CD4-positive, alpha-beta T cell treated with Interleukin-15 for 4 hours (primary cell): ENCODE measurements at places on chromosomes 12 and 14.
A peak's percentile ranks its signal among the peaks of the same experiment; 100 is the strongest.

DNA sequence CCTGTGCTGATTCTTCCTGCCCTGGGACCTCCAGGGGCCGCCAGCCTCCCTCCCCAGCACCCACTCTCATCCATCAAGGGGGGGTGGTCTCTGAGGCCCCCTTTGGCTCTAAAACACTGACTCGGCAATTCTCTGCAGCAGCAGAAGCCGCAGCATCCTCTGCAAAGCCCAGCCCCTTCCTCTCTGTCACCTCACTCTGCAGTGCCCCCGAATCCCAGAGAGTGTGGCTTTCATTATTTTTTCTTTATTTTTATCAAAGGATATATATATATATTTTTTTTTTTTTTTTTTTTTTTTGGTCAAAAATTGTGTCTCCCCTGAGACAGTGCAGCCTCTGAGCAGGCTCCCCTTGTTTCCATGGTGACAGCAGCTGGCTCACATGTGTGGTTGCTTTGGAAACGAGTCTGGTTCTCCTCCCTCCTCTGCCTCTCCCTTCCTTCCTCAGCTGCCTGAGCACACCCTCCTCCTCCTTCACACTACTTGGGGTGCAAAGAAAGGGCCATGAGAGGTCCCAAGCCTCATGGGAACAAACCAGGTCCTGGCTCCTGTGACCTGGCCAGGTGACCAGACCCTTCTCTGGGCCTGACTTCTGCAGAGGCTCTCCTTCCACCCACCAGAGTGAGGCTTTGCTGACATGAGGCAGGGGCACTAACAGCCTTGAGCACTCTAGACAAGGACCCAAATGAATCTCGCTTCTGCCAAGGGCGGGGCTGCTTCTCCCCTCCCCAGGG lies 100.5 kb downstream of the LRRC74A start:
- peak; percentile 88 for DNase-seq

- no peak for DNase-seq
These were observed 77.5 kb upstream of the ATP2A2 start for GRCh38 chr12:110203546-110203945.

DNA sequence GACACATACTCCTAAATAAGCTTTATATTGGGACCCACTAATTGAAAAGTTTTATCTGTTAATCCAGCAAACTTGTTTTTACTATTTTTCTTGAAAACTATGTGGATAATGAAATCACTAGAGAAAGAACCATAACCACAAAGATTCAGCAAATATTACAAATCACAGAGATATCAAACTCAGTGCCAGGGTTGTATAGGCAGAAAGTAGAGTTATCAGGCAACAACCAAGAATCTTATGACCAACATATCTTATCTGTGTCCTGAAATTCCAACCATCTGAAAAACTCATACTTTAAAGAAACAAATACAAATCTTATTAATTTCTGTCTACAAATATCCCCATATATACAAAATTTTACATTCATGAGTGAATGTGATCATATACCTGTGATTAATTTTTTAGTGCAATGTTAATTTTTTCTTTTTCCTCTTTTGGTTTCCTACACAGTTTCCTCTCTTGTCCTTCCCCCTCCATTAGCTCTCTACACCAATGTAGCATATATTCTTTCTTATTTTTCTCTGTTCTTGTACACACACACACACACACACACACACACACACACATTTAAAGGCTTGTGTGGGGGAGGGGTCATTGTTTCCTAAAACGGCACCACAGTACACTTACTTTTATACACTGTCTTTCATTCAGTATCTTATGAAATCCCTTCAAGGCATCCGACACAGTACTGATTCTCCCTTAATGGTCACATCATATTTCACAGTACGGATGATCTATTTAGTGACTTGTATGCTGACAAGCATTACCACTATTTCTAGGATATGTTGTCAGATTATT lies 18.6 kb downstream of the AMN1 start:
- DNase-seq: no peak

DNA sequence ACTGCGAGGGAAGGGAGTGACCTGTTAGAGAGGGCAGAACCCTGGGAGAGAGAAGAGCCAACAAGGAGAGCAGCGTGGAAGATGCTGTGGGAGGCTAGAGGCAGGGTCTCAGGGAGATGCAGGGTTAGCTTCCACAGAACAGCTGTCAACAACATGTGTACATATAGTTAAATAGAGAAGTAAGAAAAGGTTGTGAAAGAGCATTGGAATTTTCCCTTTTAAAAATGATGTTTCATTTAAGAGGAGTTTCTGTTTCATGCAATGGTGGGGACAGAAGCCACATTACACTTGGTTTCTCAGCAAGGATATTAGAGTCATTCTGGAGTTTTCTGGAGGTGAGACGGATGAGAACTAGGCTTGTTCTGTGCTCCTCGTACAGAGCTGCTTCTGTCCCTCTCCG lies 23.8 kb upstream of the TBC1D30 start:
- DNase-seq: no peak

- no peak for DNase-seq
These were observed 356.4 kb downstream of the FOXG1 start for GRCh38 chr14:29123017-29123416.
